GM03348 (cell line): ENCODE measurements at places on chromosomes 1 and 21.

DNA sequence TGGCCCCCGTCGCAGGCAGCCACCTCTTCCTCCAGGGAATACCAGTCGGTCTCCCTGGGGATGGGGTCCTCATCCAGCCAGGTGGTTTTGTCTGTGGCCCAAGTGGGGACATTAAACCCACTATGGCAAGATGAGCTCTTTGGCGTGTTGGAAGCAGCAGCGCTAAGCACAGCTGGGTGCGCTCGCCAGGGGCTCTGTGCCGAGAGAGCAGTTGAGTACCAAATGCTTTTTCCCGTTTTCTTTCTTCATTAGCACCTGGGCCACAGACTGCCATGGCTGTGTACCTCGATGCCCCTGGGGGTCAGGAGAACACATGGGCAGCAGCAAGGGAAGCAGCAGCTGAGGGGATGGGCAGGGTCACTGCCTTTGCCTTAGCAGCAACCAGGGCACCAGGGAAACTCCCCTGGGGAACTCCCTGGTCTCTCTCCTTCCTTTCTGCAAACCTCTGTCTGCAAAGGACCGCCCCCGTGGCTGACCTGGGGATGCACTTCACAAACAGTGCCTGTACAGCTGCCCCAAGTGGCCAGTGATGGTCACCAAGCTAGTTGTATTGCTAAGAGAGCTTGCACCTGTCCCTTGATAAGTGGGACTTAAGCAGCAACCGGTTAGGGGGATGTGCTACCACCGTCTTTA is 31.1 kb downstream of the EDARADD start:
- DNase-seq: no peak

GRCh38 chr21:15414057-15414456 is 315.7 kb upstream of the USP25 start:
- no peak for DNase-seq

GRCh38 chr1:44688760-44689446 is 14.4 kb downstream of the ARMH1 start:
- DNase-seq: no peak

DNA sequence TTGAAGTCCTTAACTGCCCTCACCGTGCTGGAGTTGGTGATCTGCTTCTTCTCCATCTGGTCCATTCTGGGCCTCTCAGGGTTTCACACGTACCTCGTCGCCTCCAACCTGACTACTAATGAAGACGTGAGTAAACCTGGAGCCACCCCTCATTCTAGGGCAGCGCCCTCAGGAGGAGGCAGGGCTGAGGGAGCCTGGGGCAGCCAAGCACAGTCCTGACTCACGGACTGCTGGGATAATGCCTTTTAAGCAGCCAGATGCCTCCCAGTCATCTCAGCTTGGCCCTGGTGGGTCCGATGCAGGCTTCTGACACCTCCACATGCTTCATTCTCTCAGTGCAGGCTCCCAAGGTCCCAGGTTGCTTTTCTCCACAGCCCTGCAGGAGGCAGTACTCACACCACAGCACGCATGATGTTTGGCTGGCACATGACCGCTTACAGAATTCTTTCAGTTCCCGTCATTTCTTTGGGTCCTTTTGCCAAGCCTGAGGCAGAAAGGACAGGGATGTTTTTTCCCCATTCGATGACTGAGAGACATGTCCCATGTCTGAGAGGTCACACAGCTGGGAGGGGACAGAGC is 11.8 kb upstream of the SFN start:
- DNase-seq: no peak

GRCh38 chr1:244599937-244600350 is 53.0 kb upstream of the DESI2 start:
- DNase-seq: peak; percentile 84

GRCh38 chr1:189775343-189775742 is 702.3 kb downstream of the BRINP3 start:
- DNase-seq: no peak

DNA sequence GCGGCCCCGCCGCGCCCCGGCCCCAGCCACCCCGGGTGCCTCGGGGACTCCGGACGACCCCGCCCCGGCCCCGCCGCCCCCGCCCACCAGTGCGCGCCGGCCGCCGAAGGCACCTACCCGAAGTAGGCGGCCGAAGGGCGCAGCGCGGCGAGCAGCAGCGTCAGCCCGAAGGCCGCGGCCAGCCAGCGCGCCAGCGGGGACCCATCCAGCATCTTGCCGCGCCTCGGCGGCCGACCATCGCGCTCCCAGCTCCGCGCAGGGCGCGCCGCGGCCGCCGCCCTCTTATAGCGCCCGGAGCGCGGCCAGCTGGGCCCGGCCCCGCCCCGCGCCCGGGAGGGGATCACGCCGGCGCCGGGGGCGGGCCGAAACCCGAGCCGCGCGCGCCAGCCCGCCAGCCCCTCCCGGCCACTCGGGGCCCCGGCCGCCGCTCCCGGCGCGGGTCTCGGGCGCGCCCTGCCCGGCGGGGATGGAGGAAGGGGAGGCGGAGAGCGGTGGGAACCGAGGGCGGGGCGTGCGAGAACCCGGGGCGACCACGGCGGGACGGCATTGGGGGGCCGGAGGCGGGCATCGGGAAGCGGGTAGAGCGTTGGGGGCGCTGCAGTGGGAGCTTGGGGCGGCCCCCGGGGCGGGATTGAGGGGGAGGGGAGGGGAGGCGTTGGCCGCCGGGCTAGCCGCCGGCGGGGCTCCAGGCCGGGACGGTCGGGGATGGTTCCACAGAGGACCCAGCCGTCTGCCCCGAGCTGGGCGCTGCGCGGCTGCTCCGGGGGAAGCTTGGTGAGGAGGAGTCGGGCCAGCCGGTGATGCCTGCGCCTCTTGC is at the start of gene WNT9A:
WNT9A (minus strand) TSS at position 257 of the 817 bp plus-strand sequence; CDS start at position 212, 45 bp downstream.
- DNase-seq: peak; percentile 95

DNA sequence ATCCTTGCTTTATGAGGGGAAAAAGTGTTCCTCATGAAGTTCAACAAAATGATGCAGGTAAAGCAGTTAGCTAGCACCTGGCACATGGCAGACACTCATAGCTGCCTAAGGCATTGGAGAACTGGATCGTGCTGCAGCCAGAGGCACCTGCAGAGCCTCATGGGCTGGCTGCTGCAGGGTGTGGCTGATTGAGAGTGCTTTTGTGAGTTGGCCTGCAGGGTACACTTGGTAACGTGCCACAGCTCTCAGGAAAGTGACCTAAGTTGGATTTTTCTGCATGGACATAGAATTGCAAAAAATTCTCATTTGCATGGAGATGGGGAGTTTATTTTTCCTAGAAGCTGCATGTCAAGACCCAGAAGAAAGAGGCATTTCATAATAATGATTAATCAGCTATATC is 31.6 kb upstream of the IL20 start:
- no peak for DNase-seq

GRCh38 chr1:243923292-243924171 is 73.5 kb upstream of the AKT3 start:
- no peak for DNase-seq

- peak; percentile 24 for DNase-seq
Measured at GRCh38 chr21:27534206-27534605, 567.3 kb upstream of the ADAMTS5 start.

GRCh38 chr1:25771221-25772114 is 28.5 kb upstream of the SELENON start:
- DNase-seq: no peak

DNA sequence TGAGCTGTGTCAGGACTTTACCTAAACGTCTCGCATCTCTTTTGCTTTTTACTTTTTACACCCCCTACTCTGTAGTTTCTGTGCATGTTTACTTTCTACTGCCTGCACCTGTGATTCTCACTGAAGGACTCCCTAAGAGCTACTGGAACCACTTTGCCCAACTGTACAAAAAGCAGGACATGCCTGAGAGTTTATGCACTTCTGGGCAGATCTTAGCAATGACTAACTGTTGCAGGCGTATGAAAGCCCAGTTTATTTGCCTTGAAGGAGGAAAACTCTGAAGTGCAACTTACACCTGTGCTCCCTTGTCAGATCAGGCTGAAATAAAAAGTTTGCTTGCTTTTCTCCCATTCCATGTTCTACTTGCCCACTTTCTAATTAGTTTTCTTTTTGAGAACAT is 467.0 kb upstream of the USP24 start:
- DNase-seq: no peak

- DNase-seq: no peak
Measured at GRCh38 chr1:93603106-93603505, 78.5 kb downstream of the BCAR3 start.

DNA sequence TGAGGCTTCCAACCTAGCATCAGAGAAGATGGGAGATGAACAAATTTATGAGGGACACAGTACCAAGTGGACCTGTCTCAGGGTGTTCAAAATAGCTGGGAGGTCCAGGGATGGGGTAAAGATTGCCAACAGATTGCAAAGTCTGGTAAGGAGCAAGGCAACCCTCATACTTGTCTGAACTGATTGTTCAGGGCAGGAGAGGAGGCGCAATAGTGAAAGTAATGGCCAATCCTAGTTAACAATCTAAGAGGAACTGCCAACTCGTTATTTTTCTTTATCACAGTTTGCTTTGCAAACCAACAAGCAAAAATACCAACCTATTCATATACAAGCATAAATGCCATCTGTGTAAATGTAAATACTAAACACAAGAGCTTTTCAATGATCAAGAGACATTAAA is 78.4 kb upstream of the S1PR1 start:
- DNase-seq: no peak

- DNase-seq: no peak
Measured at GRCh38 chr1:27763358-27763757, 9.7 kb upstream of the STX12 start.

DNA sequence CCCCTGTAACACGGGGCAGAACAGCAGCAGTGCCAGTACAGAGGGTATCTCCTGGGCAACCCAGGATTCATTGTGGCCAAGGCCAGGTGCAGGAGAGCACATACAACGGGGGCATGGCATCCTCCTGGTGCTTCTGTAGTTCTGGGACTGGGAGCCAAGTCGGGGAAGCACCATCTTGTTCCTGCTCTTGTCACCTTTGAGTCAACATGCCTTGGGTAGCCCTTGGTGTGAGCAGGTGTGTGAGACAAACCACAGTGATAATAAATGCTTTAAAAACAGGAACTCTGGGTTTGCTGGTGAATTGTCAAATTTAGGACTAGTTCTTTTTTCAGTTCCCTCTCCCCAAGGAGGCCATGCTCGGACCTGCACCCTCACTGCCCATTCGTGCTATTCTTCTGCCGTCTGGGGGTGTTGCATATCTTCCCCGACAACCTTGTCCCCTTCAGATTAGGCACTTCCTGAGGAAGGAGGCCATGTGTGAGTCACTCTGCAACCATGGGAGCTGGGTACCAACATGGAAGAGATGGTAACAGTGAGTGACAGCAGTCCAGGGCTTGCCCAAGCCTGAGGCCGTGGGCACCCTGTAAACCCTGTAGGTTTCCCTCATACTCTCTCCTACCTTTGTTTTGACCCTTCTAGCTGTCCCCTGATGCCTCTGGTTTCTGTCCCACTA is 150.2 kb downstream of the GRIK3 start:
- no peak for DNase-seq

DNA sequence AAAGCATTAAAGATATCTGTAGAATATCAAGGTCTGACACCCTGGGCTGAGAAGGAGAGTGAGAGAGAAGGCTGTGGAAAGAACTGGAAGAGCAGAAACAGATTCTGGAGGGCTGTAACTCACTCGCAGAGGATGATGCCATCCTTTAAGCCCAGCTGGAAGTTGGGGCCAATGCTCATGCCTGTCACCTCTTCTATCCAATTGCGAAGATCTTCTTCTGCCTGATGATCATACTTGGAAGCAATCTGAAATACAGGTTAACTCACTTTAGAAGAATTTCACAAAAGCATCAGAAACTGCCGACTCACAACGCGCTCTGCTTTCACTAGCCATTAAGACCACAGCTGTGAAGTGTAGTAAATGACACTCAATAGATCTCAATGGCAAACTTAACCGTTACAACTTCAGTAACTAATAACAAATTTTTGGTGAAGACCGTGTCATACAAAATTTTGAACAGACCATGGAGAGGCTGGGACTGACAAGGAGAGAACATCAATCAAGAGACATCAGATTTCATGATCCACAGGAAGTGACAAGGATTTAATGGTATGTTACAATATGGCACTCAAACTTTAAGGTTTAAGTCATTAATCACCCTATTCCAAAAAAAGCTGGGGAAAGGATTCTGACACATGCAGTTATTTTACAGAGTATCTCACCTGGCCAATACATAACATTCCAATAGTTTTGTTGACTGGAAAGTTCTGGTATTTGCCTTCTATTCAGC is 23.5 kb downstream of the CNN3 start:
- no peak for DNase-seq

DNA sequence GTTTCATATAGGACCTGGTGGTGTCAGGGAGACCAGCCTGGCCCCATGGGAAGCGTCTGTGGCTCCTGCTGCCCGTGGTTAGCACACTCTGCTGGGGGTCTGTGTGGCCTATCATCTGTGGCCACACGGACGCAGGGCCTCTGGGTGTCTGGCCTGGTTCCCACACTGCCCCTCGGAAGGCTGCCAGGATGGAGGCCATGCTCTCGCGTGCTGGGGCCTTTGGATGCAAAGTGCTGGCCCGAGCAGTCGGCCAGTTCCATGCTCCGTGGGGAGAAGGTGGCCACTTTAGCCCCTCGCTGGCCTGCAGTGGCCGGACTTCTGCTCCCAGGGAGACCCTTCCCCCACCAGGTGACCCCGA is 20.8 kb upstream of the LRRC3 start:
- no peak for DNase-seq

DNA sequence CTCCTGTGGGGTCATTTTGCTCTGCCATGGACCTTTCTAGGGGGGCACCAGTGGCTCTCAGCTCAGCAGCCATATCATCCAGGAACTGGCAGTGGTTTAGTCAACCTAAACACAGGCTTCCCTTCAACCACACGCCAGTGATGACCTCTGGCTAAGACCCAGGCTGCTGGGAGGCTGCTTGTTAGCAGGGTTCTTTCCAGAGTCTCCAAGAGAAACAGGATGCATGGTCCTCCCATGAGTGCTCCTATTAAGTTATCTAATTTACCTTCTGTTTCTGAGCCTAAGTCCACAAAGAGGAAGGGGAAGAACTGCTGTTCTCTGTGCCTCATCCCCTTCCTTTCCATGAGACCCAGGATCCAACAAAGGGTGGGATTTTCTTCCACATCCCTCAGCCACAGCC is 137.3 kb upstream of the PLXNA2 start:
- no peak for DNase-seq

DNA sequence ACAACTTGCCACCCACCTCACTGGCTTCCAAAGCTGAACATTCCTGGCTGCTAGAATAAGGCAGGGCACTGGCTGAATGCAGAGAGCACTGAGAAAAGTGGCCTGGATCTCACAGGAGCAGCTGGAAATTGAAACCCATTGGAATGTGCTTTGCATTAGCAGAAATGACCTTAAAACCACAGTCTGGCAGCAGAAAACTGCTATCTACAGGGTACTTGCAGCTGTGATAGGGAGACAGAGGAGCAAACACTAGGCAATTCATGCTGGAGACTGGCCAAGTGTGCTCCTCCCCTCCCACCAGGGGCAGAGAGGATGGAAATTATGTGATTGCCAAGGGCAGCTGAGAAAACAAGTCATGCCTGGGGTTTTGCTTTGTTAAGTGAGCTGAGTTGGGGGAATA is 47.2 kb downstream of the HSD3B1 start:
- peak; percentile 43 for DNase-seq

DNA sequence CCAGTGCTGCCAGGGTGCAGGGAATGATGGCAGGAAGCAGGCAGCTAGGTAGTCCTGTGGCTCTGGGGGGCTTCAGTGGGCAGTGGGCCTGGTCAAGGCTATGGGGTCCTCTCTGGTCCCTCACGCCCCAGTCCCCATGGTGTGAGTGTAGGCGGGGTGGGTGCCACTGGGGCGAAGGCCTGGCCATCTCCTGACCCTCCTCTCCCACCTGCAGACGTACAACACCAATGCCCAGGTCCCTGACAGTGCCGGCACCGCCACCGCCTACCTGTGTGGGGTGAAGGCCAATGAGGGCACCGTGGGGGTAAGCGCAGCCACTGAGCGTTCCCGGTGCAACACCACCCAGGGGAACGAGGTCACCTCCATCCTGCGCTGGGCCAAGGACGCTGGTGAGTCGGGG is 53.7 kb downstream of the ALPL start:
- DNase-seq: no peak

GRCh38 chr21:41659791-41660560 is 106.9 kb downstream of the RIPK4 start:
- DNase-seq: no peak
